Activated CD8-positive, alpha-beta T cell treated with anti-CD3 and anti-CD28 coated beads, Interleukin-2, amount 10 ng/mL, durations not matched to agents 7 days and 5 days (primary cell): ENCODE measurements at places on chromosomes 3 and 15.
A peak's percentile ranks its signal among the peaks of the same experiment; 100 is the strongest.

- peak; percentile 61 for DNase-seq
- peak overlapping the region; percentile 96 for H3K27ac ChIP-seq
These were observed 90.2 kb upstream of the CHD2 start for GRCh38 chr15:92809880-92810361.

DNA sequence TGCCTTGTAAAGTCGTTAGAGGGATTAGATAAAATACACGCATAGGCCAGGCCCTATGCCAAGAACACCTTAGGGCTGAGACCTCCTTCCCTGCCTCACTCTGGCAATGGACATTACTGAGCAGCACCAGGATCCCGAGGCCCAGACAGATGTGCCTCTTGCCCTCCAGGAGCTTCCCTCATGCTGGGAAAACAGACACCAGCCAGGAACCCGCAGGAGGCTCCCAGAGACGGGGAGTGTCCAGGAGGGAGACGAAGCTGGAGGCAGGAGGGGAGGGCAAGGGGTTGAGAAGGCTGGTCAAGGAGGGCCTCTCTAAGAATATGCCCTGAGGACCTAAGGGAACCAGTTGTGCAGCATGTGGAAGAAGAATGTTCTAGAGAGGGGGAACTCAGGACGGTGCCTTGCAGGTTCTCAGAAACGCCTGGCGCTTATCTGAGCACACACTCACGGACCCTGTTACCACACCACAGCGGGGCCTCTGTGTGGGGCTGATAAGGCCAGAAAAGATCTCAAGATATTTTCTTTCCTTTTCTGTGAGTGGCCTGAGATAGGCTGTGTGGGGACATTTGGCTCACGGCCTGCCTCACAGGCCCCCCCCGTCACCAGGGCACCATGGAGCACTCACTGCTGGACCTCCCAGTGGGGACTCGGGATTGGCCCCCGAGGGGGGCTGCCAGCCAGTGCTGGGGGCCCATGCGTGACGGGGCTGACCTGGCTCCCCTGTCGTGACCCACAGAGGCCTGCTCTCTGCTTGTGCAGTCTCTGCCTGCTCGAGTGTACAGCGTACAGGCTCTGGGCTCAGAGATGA, 22.0 kb upstream of the CYP11A1 start:
- peaks cover 74% of the 10 kb centered on the region for H3K4me1 ChIP-seq
- no peaks in the 10 kb centered on the region for H3K27me3 ChIP-seq
- H3K27ac ChIP-seq = peak overlapping the region; percentile 23
- DNase-seq = no peak
- H3K36me3 ChIP-seq = no peaks in the 10 kb centered on the region

GRCh38 chr15:63202861-63203260, 13.5 kb downstream of the RAB8B start:
- peaks cover 57% of the 10 kb centered on the region for H3K36me3 ChIP-seq
- peaks cover 86% of the 10 kb centered on the region for H3K4me1 ChIP-seq
- no peak overlapping the region for H3K27ac ChIP-seq
- H3K27me3 ChIP-seq = no peaks in the 10 kb centered on the region

DNA sequence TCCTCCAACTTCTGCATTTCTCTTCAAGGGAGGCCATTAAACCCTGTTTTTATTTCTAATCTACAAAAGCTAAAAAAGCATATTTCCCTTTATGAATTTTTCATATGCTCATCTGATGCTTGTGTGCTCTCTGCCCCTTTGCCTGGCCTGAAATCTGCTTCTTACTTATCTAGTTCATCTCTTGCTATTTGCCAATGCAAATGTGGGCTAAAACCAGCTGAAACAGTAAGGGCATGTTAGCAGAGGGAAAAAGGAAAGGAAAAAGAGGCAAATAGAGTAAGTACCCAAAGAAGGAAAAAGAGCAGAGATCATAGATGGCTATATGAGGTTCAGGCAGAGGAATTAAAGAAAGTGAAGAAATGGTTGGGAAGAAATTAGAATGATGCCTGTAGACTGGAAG, 185.2 kb downstream of the CNTN4 start:
- H3K4me1 ChIP-seq = no peaks in the 10 kb centered on the region
- no peaks in the 10 kb centered on the region for H3K27me3 ChIP-seq
- H3K4me3 ChIP-seq = no peak overlapping the region
- no peak overlapping the region for H3K27ac ChIP-seq
- no peak for DNase-seq
- H3K36me3 ChIP-seq = no peaks in the 10 kb centered on the region

- no peak for DNase-seq
- peaks cover 86% of the 10 kb centered on the region for H3K36me3 ChIP-seq
- H3K27ac ChIP-seq = peak overlapping the region; percentile 28
These were observed 6.5 kb downstream of the ALAS1 start for GRCh38 chr3:52204337-52205073.

DNA sequence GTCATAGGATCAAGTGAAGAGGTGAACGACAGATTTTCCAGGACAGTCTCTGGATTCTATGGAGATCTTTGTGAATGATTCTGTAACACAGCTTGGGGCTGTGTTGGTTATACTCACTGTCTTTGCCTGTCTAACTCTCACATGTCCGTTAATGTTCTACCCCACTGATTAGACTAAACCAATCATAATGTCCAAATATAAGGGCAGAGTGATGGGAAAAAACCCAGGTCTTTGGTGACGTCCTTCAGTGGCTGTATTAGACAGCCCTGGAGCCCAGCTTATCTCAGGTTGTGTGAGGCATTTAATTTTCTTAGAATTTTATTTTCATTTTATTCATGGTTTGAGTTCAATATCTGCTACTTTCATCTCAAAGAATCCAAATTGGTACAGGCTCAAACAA, 59.3 kb upstream of the TRA2B start:
- no peaks in the 10 kb centered on the region for H3K4me1 ChIP-seq
- no peak overlapping the region for H3K4me3 ChIP-seq
- H3K27me3 ChIP-seq = peaks cover 28% of the 10 kb centered on the region
- H3K27ac ChIP-seq = no peak overlapping the region
- no peak for DNase-seq

DNA sequence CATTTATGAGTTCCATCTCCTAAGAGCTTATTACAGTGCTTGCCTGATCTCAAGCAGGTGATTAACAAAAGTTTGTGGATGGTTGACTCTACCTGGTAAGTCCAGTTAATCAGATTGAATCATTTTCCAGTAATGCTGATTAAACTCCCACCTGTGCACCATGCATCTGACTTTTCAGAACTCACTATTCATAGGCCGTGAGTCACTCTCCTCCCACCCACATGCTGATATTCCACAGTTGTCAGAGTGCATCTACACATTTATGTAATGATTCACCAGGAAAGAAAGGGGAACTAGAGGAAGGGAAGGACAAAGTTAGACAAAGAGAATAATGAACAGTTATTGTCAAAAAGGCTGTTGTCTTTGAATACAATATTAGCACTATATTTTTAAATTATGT, 106.2 kb upstream of the UBE3A start:
- no peak overlapping the region for H3K27ac ChIP-seq
- no peaks in the 10 kb centered on the region for H3K27me3 ChIP-seq
- no peaks in the 10 kb centered on the region for H3K4me1 ChIP-seq
- no peak for DNase-seq
- no peaks in the 10 kb centered on the region for H3K36me3 ChIP-seq

- no peaks in the 10 kb centered on the region for H3K27me3 ChIP-seq
- no peak overlapping the region for H3K4me3 ChIP-seq
- H3K4me1 ChIP-seq = peaks cover 36% of the 10 kb centered on the region
These were observed 22.2 kb upstream of the BCL6 start for GRCh38 chr3:187767266-187768012.

GRCh38 chr3:96584066-96584465, 230.3 kb upstream of the EPHA6 start:
- no peaks in the 10 kb centered on the region for H3K4me1 ChIP-seq
- no peak for DNase-seq
- no peak overlapping the region for H3K4me3 ChIP-seq
- no peaks in the 10 kb centered on the region for H3K36me3 ChIP-seq
- no peaks in the 10 kb centered on the region for H3K27me3 ChIP-seq

DNA sequence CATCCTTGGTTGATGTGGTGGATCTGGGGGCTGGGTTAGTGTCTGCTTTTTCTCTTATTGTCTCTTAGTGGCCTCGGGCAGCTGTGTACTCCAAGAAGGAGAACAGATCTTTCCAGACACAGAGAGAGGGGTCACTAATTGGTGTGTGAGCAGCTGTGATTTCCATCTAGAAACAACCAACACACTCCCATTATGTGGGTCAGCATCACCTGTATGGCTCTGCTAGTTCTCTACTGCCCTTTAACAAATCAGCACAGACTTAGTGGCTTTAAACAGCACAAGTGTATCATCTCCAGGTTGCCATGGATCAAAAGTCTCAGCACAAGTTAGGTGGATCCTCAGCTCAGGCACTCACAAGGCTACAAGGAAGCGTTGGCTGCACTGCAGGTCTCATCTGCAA, 156.8 kb downstream of the LRTM1 start:
- H3K4me1 ChIP-seq = no peaks in the 10 kb centered on the region
- no peaks in the 10 kb centered on the region for H3K27me3 ChIP-seq
- no peaks in the 10 kb centered on the region for H3K36me3 ChIP-seq
- H3K4me3 ChIP-seq = no peak overlapping the region
- DNase-seq = no peak

DNA sequence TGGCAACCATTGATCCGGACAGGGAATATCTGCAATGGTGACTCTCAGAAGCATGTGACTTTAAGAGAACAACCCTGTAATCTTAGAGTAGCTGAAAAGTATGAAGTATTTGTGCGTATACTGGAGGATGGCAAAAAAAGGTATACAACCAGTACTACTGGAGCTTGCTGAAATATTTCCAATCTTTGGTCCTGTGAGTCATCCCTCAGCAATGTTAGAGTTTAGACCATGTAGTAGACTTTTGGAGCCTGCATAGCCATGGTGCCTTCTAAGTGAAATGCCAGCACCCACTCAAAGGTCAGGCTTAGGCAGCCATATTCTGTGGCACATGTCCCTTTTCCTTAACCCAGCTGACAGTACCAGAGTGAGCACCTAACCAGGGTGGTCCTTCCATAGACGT, 429.4 kb downstream of the NTRK3 start:
- no peak overlapping the region for H3K4me3 ChIP-seq
- H3K27ac ChIP-seq = no peak overlapping the region
- no peaks in the 10 kb centered on the region for H3K27me3 ChIP-seq
- no peaks in the 10 kb centered on the region for H3K4me1 ChIP-seq
- no peak for DNase-seq

DNA sequence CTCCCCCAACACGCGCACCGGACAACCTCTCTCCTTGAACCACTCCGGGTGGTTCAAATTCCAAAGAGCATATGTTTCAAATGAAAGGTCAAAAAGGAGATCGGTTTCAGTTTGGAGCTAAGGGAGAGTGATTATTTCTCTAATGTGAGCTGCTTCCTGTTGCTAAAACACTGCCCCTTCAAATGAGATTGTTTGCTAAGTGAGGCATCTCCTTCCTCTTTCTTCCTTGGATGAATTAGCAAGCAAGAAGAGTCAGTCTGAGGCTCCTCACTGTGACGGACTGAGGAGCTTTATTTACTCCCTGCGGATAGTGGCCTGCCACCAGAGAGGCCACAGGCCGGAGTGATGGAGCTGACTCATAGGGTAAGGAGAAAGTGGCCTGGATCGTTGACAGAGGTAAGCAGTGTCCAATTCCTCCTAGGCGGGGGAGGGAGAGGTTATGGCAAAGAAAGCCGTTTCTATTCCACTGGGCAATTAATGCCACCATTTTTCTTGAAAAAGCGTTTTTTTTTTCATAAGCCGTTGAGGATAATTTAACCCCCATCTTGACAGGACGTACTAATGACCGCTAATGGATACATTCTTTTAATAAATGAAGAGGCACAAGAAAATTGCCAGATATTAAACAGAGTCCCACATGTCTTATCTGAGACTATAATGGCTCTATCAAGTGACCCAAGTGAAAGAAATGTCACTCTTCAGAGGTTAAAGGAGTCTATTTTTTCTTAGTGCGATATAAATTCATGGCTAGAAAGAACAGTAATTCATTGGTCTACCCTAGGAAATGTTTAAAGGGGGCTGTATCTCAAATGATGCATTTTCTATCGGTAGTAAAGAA, 167.0 kb upstream of the ANKRD28 start:
- H3K27me3 ChIP-seq = peaks cover 5% of the 10 kb centered on the region
- H3K4me1 ChIP-seq = no peaks in the 10 kb centered on the region
- no peak overlapping the region for H3K27ac ChIP-seq

DNA sequence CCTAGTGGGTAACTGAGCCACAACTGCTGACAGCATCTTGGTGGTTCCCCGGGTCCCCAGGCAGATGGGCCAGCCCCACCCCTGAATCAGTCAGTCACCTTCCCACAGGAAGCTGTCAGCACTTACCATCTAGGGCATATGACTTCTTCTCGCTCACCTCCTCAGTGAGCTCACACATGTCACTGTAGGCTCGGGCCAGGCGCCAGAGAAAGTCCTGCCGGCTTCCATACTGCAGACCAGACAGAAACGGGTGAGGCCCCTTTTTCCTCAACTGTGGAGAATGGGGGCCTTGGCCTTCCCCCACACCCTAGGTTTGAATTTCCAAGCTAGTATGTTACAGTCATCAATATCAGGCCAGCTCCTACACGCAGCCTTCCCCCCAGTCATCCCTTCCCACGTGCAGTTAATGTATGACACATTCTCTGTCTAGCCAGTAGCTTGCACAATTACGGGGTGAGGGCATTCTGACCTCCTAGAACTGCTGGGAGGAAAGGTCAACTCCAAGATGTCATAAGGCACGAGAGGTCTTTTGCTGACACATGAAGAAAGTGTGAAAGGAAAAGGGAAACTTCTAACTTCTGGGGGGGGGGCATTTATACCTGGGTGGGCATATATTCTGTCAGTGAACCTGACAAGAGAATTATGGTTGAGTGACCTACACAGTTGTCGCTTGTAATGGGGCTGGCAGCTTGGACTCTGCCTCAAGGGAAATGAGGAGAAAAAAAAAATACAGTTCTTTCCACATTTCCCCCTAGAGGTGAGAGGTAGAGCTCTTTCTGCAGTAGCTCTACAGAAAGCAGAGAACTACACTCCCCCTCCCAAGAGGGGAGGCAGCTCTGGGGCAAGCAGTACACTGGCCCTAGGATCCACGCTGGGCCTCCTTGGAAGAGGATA, 10.9 kb downstream of the RMDN3 start:
- DNase-seq = peak; percentile 85
- H3K4me3 ChIP-seq = peak overlapping the region; percentile 35
- H3K27ac ChIP-seq = peak overlapping the region; percentile 87

GRCh38 chr3:146466604-146467003, 2.8 kb downstream of the PLSCR2 start:
- no peak overlapping the region for H3K4me3 ChIP-seq
- no peaks in the 10 kb centered on the region for H3K27me3 ChIP-seq
- peaks cover 22% of the 10 kb centered on the region for H3K4me1 ChIP-seq

GRCh38 chr15:45548753-45549520, 26.4 kb upstream of the SLC30A4 start:
- no peak overlapping the region for H3K27ac ChIP-seq
- no peak overlapping the region for H3K4me3 ChIP-seq
- H3K36me3 ChIP-seq = no peaks in the 10 kb centered on the region
- H3K27me3 ChIP-seq = peaks cover 3% of the 10 kb centered on the region
- H3K4me1 ChIP-seq = no peaks in the 10 kb centered on the region
